SK-N-SH treated with all-trans-retinoic acid at 6 μM for 48 hours (cell line): ENCODE measurements at places on chromosomes 1 and 21.

GRCh38 chr1:47792779-47793178, 204.4 kb downstream of the TRABD2B start:
- no peak for ATAC-seq

GRCh38 chr1:70487910-70488665, 77.0 kb downstream of the CTH start:
- ATAC-seq = peak; percentile 74

DNA sequence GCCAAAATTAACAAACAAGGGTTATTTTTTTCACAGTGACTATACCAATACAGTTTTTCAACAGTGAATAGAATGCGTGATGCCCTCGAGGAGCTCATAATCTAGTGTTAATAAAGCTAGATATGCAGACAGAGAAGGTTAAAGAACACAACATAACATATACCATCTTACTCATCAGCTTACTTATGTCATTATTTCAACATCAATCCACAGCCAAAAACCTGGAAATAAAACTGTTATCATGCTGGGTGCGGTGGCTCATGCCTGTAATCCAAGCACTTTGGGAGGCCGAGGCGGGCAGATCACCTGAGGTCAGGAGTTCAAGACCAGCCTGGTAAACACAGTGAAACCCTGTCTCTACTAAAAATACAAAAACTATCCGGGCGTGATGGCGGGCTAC, 6.1 kb downstream of the STX6 start:
- no peak for ATAC-seq

DNA sequence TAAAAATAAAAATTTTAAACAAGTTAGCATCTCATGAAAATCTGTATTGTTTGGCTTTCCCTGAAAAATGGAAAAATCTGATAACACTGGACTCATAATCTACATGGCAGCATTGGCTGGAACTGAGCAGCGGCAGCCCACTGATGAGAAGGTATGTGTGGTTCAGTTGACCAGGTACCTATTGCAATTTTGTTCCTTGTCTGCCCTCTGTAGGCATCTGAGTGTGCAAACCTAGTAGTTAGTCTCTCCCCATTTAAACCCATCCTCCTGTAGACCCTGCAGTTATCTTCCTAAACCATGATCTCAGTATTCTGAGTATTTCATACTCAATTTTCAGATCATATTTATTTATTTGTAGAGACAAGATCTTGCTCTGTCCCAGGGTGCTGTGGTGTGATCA, 59.4 kb upstream of the SERBP1 start:
- ATAC-seq = peak; percentile 93
